ENCODE measurements at places on chromosomes 5 and 9. TPM values are rescaled to one million over a fixed set of nuclear protein-coding genes. Genes with fewer than 3 reads are reported as not detected.
A peak's percentile ranks its signal among the peaks of the same experiment; 100 is the strongest.

- peak; percentile 11 for DNase-seq
Observed at GRCh38 chr9:34809504-34810186, 99.7 kb upstream of the CCL21 start.

DNA sequence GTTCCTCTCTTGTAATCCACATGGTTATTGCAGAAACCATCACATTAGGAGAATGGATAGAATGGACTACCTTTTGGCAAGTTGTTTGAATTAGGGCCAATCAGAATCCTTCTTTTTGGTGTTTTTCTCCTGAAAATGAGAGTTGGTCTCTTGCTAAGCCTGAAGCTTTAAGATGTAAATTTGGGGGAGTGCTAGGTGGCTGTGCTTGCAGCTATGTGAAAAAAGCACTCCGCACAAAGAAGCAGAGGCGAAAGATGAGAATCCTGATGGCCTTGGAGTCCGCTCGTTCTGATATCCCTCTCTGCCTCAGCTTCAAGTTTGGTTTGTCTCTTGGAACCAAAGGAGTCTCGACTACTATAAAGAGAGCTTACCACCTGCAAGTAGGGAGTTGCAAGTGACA lies 63.6 kb downstream of the INIP start:
- no peak for DNase-seq

DNA sequence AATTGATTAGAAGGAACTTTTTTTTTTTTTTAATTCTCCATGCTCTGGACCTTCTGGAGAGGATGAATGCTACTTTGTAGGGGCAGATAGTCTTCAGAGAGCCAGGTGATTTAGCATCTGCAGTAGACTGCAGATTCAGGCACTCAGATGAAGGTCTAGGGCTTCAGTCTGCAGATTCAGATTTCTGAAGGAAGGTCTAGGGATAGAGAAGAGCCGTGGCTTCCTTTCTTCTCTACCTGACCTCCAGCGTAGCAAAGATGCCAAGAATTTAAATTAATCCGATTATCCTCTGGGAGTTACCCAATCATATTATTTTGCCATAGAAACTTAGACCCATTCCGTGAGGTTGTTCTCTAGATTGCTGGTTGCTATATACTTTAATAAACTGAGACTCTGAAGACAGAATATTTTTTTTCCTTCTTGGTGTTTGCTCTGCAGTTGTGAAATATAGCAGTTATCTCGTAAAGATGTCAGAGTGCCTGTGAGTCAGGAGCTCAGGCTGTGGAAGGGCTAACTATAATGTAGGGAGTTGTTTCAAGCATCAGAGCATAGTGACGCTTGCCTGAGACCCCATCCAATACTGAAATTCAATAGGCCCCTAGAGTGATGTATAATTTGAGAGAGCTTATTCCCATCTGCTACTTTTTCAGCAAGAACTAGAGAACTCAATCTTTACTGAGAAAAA lies 132.7 kb upstream of the SLC12A2 start:
- DNase-seq: no peak

DNA sequence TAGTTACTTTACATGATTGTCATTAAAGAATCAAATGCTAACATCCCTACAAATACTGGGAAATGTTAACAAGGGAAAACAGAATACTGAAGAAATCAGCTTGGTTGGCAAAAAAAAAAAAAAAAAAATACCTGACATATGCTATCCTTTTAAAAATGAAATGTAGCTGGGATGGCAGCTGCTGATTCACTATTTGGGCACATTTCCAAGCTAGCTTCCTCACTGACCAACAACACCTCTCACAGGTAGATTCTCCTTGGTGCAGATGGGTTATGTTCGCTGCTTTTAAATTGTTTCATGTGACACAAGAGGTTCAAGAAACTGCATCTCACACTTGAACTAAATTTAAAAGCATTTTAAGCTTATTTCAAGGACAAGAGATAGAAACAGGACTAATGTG lies 6.1 kb upstream of the PRUNE2 start:
- DNase-seq: no peak

DNA sequence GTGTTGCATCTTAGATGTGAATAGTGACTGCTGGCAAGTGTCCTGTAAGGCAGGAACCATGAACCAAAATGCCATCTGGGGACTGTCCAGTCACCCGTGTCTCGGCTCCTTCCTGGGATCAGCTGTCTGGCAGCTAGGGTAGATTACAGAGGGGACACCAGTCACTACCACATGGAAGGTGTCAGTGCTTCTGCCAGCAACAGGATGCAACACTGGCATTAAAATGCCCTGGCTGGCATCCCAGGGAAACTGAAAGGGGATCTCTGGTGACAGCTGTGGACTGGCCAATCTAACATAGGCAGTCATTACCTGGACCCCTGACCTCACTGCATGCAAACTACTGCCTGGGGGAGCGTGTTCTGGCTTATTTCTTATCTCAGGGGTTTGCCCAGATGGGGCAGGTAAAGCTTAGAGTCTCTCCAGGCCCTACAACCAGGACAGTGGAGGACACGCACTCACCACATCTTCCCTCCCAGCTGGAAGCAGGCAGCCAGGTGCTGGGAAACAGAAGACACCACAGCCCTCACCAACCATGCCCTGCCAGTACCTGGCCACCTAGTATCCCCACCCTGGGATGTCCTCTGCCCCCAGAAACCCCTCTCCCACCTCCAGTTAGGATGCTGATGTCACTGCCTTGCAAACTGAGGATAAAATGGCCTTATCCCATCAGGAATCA lies 83.8 kb downstream of the SEMA4D start:
- no peak for DNase-seq

- no peak for DNase-seq
Observed at GRCh38 chr9:123339666-123340510, 16.1 kb upstream of the CRB2 start.

- no peak for DNase-seq
Observed at GRCh38 chr9:105248691-105249090, 4.2 kb downstream of the SLC44A1 start.

DNA sequence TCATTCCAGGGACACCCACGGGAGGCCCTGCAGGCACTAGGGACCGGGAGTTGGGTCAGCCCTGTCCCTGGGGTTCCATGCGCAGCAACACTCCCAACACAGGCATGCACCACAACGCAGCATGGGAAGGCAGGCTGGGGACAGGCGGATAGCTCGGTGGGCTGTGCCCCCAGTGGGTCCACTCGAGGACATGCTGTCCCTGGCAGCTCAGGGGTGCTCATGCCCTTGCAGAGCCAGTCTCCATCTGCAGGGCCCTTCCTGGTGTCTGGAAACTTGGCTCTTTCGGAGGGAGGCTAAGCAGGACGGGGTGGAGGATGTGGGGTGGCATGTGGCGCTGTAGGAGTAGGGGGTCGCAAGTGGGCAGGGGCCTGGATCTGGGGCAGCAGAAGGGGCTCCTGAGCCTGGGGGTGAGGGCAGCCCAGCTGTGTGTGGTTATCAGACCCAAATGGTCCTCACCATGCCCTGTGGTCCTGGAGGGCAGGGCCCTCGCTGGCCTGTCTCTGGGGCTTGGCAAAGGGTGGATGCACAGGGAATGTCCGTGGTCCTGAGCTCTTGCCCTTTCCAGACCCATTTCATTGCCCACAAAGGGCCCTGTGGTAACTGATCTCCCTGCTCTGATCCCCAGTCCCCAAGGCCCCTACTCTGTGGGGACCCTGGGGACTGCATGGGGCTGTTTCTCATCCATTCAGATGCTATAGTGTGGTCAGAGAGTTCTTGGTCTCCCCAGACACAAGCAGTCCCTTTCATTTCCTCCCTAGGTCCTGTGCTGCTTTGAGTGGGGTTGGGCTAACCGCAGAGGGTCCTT lies 90.3 kb upstream of the PHYKPL start:
- no peak for DNase-seq

DNA sequence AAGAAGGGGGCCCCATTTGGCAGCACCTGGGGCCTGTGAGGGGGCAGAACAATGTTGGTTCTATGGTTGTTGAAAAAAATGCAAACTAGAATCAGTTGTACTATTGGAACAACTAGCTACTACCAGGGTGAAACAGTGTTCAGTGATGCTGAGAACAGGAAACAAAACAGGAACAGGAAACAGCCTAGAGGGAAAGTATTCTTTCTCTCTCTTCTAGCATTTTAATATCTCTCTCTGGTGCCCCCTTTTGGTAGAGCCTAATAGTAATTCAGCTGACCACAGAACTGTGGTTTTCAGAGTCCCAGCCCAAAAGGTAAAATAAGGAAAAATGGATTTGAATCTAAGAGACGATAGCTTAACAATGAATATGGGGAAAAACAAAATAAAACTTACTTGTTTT lies 138.0 kb upstream of the KCNN2 start:
- no peak for DNase-seq

- no peak for DNase-seq
Observed at GRCh38 chr5:160297004-160297403, 15.4 kb downstream of the CCNJL start.

DNA sequence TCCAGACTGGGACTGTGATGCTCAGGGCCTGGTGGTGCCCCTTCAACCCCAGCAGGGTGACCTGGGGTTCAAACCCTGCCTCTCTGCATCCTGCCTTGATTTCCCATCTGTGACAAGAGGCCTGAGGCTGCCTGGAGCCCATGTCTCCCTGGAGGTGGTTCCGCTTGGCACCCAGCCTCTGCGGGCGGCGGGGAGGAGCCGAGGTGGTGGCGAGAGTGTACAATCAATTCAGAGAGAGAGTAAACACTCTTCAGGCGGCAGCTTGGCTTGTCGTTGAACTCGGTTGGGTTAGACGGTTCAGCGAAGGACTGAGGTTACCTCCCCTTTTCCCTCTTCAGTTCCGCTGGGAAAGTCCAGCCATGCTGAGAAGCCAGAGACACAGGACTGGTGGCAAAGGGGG lies 39.3 kb downstream of the NTNG2 start:
- no peak for DNase-seq

- DNase-seq: no peak
Observed at GRCh38 chr9:115594557-115594956, 476.6 kb upstream of the TNC start.

GRCh38 chr5:146345578-146346366 lies 7.1 kb downstream of the POU4F3 start:
- no peak for DNase-seq

- no peak for DNase-seq
Observed at GRCh38 chr5:78804995-78805394, 156.4 kb upstream of the LHFPL2 start.

GRCh38 chr5:35476797-35477196 lies 140.9 kb upstream of the SPEF2 start:
- DNase-seq: no peak

GRCh38 chr5:174173766-174174165 lies 128.3 kb downstream of the NSG2 start:
- no peak for DNase-seq

DNA sequence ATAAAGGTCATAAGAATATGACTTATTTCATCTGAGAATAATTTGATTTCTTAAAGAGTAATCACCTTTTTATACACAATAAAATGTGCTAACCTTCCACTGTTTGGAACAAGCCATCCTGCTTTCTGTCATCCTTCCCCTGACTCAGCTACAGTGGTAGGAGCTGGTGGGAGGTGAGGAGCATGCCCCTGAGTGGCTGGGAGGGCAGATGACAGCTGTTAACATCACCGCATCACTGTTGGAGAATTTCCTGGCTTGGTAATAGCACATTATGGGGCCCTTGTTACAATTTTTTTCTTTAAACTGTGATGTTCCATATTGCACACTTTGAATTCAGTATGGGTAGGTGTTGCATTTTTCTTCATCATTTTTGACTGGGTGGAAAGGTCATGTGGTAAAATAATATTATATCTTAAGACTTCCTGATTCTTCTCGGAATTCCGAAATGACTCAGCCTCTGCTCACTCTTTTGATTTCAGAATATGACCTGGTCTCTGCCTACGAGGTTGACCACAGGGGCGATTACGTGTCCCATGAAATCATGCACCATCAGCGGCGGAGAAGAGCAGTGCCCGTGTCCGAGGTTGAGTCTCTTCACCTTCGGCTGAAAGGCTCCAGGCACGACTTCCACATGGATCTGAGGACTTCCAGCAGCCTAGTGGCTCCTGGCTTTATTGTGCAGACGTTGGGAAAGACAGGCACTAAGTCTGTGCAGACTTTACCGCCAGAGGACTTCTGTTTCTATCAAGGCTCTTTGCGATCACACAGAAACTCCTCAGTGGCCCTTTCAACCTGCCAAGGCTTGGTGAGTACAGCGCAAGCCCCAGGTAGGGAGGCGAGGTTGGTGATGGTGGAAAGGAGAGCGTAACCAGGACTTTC lies 5.8 kb downstream of the ADAMTS16 start:
- DNase-seq: peak; percentile 96

- DNase-seq: no peak
Observed at GRCh38 chr5:54894957-54895815, 90.2 kb downstream of the ESM1 start.

DNA sequence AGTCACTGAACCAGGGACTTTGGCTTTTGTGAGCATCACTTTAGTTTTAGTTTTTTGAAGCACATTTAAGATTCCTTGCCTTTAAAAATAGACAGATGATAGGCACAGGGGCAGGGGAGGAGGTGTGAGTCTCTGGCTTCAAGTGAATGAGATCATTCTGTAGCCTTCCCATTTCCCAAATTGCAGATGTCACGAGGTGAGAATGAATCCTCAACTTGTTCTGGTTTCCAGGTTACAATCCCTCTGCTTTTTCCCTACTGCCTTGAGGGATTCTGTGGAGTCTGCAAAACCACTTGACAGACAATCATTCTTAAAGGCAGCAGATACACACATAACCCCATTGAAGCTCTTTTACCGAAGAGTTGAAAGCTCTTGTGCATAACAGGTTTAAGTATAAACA lies 332.4 kb downstream of the DMAC1 start:
- DNase-seq: no peak

DNA sequence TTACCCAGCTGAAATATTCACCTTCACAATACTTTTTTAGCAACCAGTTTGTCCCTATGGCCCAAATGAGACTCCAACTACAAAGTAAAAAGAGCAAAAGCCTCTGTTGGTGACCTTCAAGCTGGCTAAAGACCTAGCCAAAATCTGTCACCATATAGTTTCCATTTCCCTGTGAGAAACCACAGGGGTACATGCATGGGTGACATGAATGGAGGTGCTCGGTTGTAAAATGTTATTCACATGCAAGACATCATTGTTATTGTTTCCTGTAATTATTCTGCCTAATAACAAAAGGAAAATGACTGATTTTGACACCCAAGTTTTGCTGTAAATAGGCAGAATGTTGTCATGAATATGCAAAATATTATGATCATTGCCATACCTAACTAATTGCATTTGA lies 285.3 kb downstream of the ZNF608 start:
- no peak for DNase-seq

Gene MYOT
- not detected for polyA plus RNA-seq

Gene SIGMAR1
- 87.2 TPM for polyA plus RNA-seq

Gene TMEM174
- not detected for polyA plus RNA-seq

Gene HRH2
- polyA plus RNA-seq: 0.03 TPM

Gene LCN9
- not detected for polyA plus RNA-seq

Gene PCA3
- polyA plus RNA-seq: not detected

Gene GRM6
- not detected for polyA plus RNA-seq

Gene TAF11L9
- polyA plus RNA-seq: not detected

Gene NR5A1
- not detected for polyA plus RNA-seq
